T-cell (primary cell): ENCODE measurements at places on chromosomes 6 and 20.

GRCh38 chr20:11170565-11170964 lies 496.8 kb upstream of the JAG1 start:
- H3K36me3 ChIP-seq, result no peaks in the 10 kb centered on the region
- H3K4me1 ChIP-seq, result no peaks in the 10 kb centered on the region
- no peaks in the 10 kb centered on the region for H3K27me3 ChIP-seq
- H3K4me3 ChIP-seq, result no peak overlapping the region

DNA sequence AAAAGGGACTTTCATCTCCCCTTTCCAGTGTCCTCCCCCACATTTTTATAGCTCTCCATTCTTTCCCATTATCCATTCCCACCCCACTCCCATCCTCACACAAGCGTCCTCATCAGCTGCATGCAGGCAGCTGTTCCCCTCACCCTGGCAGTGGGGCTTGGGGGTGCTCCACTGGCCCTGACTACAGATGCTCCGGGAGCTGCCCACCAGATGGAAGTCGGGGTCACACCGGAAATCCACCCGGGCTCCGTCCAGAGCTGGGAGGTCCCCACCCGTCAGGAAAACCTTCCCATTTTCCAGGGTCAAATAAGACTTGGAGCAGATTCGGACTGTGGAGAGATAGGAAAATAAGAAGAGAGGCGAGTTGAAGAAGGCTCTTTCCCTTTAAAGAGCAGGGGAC lies 2.7 kb downstream of the GABBR1 start:
- peaks cover 14% of the 10 kb centered on the region for H3K27me3 ChIP-seq

DNA sequence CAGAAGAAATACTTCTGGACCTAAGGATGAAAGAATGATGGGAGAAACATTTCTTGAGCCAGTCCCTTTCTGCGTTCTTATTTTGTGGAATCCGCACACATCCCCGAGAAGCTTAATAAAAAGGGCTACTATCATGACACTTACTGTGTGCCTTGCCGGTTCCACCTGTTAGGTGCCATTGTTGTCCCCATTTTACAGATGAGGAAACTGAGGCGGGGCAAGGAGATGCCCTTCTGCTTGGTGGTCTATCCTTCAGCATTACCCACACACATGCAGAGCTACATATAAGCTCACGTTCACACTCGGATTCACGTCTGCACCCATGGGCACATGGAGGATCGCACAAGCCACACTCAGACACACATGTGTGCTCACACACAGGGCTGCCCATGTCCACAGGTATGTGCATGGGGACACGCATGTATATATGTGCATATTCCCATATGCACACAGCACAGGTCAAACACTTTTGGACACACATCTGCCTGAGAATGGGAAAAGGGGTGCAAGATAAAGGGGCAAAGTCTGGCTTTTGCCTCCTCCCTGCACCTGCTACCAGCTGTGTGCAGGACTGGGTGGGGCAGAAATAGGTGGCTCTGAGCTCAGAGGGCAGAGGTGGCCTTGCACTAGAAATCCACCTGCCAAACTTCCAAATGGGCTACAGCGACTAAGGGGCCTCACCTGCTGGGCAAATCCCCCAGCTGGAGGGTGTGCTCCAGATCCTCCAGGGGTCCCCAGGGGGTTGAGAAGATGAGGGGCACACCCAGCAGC lies 30.5 kb upstream of the ADA start:
- H3K4me3 ChIP-seq, result no peak overlapping the region
- H3K27me3 ChIP-seq, result no peaks in the 10 kb centered on the region
- DNase-seq, result no peak
- H3K36me3 ChIP-seq, result no peaks in the 10 kb centered on the region

- H3K36me3 ChIP-seq, result peaks cover 11% of the 10 kb centered on the region
- H3K27ac ChIP-seq, result no peak overlapping the region
These were observed 104.9 kb downstream of the TCP11 start for GRCh38 chr6:35036059-35036827.

DNA sequence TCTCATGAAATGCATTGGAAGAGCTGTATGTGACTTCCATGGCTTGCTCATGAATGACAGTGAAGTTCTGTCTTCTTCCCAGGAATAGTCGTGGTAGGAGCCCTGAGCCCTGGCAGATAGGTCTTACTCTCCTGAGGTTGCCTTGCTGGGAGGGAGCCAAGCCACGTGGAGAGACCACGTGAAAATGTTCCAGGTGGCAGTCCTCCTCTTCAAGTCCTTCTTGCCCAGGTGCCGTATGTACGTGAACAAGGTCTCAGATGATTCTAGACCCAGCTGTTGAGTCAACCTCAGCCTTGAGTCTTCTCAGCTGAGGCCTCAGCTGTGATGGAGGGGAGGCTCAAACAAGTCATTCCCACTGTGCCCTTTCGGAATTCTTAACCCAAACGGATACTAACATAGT lies 192.4 kb upstream of the PRDM1 start:
- H3K36me3 ChIP-seq, result no peaks in the 10 kb centered on the region
- DNase-seq, result no peak
- no peak overlapping the region for H3K27ac ChIP-seq
- H3K27me3 ChIP-seq, result peaks cover 3% of the 10 kb centered on the region
- H3K4me1 ChIP-seq, result no peaks in the 10 kb centered on the region

GRCh38 chr6:33790379-33790778 lies 1.4 kb upstream of the LEMD2 start:
- peaks cover 31% of the 10 kb centered on the region for H3K4me1 ChIP-seq
- DNase-seq, result no peak
- no peak overlapping the region for H3K4me3 ChIP-seq
- no peaks in the 10 kb centered on the region for H3K27me3 ChIP-seq
- H3K36me3 ChIP-seq, result no peaks in the 10 kb centered on the region
